ENCODE measurements at places on chromosomes 7 and 10. TPM values are rescaled to one million over a fixed set of nuclear protein-coding genes. Genes with fewer than 3 reads are reported as not detected.

DNA sequence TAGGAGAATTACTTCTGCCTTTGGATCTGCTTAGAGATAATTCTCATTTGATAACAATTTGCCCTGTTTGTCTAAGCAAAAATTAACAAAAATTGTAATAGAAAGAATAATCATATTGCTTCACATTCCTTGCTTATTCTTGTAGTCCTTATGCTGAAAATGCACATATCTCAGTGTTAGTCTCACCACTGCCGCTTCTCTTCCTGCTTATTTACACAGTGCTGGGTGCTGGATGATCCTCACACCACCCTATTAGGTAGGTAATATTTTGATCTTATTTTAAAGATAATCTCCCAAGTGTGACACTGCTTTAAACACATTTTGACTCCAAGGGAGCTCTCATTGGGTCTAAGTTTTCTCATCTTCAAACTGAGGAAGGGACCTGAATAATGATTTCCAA is 46.0 kb downstream of the ABCA13 start:
- no peak for DNase-seq

- DNase-seq: no peak
These were observed 84.3 kb upstream of the CACNA2D1 start for GRCh38 chr7:82527851-82528250.

- DNase-seq: peak; percentile 21
These were observed 40.7 kb upstream of the GJD4 start for GRCh38 chr10:35564341-35564968.

DNA sequence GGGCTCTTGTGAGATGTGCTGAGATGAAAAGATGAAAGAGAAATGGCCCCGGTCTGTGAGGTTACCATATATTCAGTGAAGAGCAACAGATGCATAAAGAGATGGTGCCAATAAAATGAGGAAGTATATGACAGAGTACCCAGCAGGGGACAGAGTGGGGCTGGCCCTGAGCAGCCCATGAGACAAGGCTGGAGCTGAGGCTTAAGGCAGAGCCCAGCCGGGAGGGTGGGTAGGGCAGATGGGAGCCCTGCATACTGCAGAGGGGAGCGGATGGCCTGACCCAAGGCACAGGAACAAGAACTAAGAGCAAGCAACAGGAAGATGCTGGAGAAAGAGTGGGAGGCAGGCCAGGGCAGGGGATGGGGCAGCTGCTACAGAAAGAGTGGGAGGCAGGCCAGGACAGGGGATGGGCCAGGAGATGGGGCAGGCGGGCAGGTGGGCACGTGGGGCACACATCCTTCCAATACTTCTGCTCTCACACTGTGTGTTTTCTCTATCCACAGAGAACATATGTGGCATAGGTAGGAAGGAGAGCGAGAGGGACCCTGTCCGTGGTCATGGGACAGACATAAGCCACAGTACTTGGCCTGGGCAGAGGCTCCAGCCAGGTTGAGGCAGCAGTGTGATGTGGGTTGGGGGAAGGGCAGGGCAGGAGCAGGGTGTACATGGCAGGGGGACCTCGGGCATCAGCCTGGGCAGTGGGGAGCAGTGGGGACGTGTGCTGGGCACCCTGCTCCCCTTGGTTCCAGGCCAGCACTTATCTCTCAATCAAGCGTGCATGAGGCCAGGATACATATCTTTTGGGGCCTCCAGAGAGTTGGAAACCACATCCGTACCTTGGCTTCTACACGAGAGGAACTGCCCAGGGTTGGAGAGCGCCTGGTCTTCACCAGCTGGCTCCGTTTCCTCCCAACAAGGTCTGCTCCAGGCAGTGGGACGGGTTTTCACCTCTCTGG is 91.6 kb upstream of the IKZF1 start:
- no peak for DNase-seq

Gene LRRN3
- total RNA-seq: 0.73 TPM

- no peak for DNase-seq
These were observed 14.3 kb upstream of the PRKAG2 start for GRCh38 chr7:151891182-151891581.

- DNase-seq: no peak
These were observed 7.4 kb upstream of the TSPAN12 start for GRCh38 chr7:120865191-120865981.

Gene KLF14
- 0.19 TPM for total RNA-seq

- peak; percentile 61 for DNase-seq
These were observed 196.0 kb downstream of the RNLS start for GRCh38 chr10:88386821-88387773.

DNA sequence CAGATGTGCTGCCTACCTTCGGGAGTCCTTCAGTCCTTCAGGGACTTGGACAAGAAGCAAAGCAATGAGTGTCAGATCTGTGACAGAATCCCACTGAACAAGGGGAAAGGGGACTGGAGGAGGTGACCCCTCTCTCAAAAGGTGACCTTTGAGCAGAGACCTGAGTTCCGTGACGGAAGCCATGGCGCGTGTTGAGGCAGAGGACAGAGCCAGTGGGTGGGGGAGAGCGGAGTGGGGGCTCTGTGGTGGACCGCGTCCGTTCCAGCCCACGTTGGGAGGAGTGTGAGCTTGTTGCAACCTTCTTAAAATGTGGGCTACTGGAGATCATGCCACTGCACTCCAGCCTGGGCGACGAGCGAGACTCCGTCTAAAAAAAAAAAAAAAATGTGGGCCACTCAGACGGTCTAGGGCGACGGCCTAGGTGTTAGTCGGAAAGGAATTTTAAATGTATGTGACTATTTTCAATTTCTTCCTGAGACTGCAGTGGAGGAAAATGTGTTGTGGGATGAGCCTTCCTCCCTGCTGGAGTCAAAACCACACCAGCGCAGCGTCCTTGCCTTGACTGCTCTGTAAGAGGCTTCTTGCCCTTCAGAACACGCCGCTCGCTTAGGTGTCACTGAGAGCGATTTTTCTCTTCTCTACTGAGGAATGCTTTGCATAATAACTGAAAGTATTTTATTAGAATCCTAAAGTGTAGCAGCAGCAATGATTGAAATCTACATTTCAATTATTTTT is 272.7 kb downstream of the CELF2 start:
- DNase-seq: no peak

GRCh38 chr10:73060738-73061635 is 35.7 kb downstream of the P4HA1 start:
- DNase-seq: no peak

Gene FGFBP3
- 1.0 TPM for total RNA-seq

GRCh38 chr7:141511316-141511675 is 39.9 kb upstream of the AGK start:
- no peak for DNase-seq

- DNase-seq: no peak
These were observed 11.5 kb downstream of the SPACDR start for GRCh38 chr7:100452513-100452912.

Gene CYP3A4
- 5.4 TPM for total RNA-seq

DNA sequence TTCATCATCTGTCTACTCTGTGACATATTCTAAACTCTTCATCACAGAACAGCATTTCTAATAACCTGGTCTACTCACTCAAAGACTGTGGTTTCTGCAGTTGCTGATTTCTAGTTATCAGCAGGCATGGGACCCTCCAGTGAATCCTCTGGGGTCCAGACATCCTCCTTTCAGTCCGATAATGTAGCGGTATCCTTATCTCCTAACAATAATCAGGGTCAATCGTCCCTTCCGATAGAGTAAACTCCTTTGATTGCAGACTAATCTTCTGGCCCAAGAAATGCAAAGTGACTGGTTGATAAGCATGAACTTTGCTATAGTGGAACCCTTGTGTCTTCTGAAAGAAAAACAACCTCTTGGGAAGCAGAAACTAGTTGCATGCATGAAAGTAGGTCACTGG is 1209.8 kb upstream of the CELF2 start:
- no peak for DNase-seq

- DNase-seq: no peak
These were observed 73.5 kb downstream of the TFPI2 start for GRCh38 chr7:93817004-93817403.

Gene HOXA1
- 2.7 TPM for total RNA-seq

Gene MSMB
- total RNA-seq: not detected

Gene OGDHL
- 2.5 TPM for total RNA-seq

GRCh38 chr10:77553966-77554365 is 83.6 kb downstream of the KCNMA1 start:
- no peak for DNase-seq

DNA sequence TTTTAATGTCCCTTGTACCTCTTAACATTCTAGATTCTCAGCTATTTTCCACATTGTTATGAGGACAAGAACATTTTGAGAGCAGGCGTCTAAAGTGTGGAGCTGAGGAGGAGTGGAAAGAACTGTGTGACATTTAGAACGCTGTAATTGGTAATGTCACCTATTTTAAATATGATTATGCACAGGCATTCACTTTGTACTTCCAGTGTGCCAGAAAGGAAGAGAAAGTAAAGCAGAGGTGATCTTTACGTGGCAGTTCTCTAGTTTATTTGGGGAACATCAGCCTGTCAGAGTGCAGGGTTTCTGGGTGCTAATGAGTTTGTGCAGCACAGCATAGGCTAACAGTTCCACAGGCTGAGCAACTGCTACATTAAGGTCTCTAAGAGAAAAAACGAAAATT is 498.4 kb upstream of the POM121L12 start:
- no peak for DNase-seq

DNA sequence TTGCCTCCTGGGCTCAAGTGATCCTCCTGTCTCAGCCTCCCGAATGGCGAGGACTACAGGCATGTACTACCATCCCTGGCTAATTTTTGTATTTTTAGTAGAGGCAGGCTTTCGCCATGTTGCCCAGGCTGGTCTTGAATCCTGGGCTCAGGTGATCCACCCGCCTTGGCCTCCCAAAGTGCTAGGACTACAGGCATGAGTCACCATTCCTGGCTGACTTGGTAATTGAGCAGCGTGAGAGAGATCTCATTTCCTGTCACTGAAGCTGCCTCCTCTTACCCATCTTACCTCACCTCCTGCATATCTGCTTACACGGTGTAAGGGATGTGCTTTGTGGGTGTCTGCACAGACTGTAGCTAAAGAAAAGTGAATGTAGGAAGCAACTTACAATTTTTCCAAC is 9.7 kb downstream of the IFIT3 start:
- no peak for DNase-seq

DNA sequence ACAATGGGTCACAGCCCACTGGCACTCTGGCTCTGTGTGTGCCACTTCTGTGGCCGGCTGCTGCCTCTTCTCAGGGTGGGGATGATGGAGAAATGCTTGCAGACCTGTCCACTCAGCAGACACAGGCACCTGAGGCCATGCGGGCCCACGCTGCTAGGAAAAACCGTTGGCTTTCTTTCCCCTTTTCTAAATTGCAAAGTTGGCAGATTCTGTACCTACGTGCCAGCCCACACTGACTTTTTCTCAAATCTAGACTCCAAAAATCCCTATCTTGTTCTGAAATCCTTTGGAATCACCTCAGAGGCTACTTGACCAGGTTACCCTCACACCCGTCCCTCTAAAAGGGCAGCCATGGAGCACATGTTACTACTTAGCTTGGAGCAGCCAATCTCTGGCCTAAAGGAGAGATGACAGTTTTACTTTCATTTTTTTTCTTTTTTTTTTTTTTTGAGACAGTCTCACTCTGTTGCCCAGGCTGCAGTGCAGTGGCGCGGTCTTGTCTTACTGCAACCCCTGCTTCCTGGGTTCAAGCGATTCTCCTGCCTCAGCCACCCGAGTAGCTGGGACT is 99.4 kb downstream of the RNF216 start:
- DNase-seq: no peak

GRCh38 chr7:53476566-53476965 is 441.1 kb downstream of the POM121L12 start:
- no peak for DNase-seq

Gene PITRM1
- 50.8 TPM for total RNA-seq

DNA sequence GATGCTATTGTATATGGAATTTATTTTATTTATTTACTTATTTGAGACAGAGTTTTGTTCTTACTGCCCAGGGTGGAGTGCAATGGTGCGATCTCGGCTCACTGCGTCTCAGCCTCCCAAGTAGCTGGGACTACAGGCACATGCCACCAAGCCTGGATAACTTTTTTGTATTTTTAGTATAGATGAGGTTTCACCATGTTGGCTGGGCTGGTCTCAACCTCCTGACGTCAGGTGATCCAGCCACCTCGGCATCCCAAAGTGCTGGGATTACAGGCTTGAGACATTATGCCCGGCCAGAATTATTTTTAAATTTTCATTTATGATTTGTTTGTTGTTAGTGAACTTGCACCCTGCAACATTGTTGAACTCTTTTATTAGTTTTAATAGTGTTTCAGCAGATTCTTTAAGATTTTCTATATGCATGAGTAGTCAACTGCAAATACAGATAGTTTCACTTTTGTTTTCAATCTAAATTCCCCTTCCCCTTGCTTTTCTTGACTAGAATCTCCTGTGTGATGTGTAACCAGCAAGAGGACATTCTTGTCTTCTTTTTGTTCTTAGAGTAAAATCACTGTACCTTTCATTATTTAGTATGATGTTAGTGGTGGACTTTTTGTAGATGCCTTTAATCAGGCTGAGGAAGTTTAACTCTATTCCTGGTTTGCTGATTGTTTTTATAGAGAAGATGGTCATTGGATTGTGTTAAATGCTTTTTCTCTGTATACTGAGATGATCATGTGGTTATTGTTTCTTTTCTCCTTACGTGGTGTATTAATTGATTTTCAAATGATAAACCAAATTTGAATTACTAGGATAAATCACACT is 27.8 kb downstream of the ZNF33A start:
- DNase-seq: no peak

DNA sequence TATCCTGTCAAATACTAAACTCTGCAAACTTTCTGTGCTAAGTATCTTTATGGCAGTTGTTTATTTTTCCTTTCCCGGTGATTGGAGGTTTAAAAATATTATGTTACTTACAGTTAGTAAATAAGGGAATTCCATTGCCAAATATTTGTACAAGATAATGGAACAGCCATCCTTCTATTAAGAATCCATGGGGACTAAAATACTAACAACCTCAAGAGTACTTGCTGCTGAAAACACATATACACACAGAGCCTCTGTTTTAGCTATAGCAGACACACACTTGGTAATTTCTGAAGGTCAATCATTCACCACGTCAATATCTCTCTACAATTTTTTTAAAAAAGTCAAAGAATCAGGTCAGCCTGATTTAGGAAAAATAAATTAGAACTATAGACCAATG is 32.4 kb downstream of the TSPAN12 start:
- DNase-seq: no peak

DNA sequence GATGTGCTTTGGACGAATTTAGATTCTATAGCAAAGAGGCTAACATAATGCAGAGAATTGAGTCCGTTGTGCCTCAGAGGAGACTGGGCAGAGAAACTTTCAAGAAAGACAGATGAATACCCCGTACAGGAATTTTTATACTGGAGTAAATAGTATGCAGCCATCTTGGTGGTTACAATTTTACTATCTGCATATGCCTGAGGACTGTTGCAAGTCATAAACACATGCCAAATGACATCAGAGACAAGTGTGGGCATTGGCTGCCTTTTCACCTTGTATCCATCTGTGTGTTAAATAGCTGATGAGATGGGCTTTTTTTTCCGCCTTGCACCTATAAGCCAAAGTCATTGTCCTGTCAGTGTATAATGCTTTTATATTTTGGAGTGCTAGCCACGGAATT is 267.5 kb upstream of the SP4 start:
- DNase-seq: no peak

Gene FZD8
- 31.3 TPM for total RNA-seq

Gene MYO1G
- total RNA-seq: 3.9 TPM
